NCI-H345 (cell line): ENCODE measurements at places on chromosomes 6 and 20.

GRCh38 chr6:10794239-10794638, 44.1 kb downstream of the MAK start:
- DNase-seq, result no peak

GRCh38 chr6:70527071-70527737, 39.5 kb upstream of the SDHAF4 start:
- no peak for DNase-seq

- DNase-seq, result no peak
Measured at GRCh38 chr20:58843128-58843556, 7.6 kb downstream of the GNAS-AS1 start.

DNA sequence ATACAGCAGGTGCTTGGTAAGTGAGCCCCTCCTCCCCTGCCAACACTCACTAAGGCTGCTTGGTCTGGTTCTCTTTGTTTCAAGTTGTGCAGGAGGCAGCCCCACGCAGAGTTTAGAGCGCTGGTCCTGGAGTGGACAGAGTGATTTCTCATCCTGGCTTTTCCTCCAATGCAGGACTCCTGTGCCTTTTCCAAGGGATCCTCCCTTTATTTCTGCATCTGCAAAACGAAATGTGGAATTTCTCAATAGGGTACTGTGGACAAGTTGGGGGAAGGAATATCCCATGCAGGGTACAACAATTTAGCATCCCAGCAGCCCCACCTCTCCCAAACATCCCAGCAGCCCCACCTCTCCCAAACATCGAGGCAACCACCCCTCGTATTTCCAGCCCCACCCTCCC, 30.6 kb upstream of the CCDC167 start:
- no peak for DNase-seq

DNA sequence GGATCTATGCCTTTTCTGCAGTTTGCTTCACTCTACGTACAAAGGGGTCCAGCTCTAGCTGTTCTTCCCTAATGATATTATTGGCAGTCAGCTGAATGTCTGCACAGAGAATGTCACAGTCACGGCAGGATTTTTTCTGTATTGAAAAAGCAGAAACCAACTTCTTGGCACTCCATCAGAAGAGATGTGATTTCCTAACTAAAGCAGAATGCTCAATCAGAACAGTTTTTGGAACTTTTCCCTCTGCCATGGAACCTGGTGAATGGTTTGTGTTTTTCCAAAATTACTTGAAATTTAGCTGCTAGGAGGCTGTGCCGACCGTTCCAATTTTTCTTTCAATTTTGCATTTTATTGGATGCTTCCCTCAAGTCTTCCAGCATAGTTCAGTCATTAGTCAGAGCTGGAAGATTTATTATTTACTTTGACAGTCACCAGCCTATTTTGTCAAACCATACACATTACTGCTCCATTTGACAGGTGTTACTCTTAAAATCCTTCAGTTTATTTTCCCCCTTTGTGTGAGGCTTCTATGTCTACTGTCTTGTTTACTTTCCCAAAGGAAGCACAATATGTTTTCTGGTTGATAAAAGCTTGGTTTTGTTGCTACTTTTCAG, 259.6 kb upstream of the EPHA7 start:
- DNase-seq, result peak; percentile 26

GRCh38 chr6:1509241-1509640, 100.5 kb upstream of the FOXC1 start:
- DNase-seq, result no peak

- DNase-seq, result no peak
Measured at GRCh38 chr6:61935242-61935846, 350.7 kb downstream of the KHDRBS2 start.

DNA sequence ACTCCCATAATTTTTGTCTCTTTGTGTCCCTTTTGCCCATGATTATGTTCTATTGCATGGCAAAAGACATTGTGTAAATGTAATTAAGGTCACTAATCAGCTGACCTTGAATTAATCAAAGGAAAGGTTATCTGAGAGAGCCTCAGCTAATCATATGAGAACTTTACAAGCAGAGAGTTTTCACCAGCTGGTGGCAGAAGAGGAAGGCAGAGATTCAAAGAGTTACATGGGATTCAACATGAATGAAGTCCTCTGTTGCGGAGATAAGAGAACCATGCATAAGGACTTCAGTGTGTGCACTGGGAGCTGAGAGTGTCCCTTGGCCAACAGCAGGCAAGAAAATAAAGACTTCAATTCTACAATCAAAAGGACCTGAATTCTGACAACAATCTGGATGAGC, 494.1 kb upstream of the ARID1B start:
- no peak for DNase-seq

DNA sequence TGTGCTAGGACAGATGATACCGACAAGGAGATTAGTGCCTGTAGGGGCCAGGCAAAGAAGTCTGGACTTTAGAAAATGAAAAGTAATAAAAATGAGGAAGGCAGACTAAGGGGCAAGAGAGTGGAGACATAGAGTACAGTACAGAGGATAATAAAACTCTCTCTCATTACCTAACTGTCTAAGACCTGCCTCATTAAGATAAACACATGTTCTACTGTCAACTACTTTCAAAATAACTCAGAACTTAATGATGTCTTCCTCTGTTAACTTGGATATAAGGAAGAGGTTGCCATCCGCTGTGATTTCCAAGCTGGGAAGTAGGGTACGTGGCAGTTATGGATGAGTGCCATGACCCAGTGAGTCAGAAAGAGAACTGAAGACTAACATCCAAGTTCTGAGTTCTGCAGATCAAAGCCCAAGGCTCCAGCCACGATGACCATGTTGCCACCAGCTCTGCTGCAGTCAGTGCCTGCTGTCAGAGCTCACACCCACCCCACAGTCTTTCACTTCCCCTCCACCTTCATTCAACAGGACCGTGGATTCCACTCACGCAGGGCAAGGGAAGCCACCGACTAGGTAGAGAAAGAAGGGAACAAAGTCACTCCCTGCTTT, 81.8 kb downstream of the KIF16B start:
- no peak for DNase-seq

DNA sequence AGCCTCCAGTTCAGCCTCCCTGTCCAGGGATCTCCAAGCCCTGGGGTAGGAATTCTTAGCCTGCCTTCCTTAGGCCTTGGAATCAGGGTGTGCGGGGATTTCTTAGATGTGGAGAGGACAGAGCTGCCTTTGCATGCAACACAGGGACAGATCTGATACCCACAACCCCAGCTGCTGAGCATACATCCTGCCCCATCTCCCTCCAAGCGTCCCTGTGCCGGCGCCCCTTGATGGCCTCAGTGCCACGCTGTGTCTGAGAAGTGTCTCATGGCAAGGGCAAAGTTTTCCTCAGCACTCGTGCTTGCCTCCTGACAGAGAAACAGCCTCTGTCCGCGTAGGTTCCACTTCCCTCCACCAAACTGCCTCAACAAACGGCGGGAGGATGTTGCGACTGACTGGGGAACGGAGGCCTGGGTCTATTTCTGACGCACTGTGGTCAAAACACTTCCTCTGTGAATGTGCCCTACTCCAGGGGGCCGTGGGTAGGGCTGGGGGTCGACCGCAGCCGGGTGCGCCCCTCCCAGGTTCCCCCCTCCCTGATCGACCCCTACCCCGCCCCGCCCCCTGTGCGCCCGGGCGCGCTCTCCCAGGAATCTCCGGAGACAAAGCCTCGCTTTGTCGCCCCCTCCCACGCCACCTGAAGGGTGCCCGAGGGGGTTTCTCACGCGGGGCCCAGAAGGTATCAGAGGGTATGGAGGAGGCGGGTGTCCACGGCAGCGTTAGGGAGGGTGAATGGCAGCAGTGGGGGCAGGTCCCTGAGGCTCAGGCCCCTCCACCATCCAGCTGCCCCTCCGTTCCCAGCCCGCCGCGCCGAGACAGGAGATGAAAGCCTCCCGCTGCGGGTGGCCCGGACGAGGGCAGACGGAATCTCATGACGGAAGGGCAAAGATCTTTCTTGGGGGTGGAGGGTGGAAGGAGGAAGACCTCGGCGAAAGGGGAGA, 806 bp downstream of the MICAL1 start:
- DNase-seq, result peak; percentile 41

DNA sequence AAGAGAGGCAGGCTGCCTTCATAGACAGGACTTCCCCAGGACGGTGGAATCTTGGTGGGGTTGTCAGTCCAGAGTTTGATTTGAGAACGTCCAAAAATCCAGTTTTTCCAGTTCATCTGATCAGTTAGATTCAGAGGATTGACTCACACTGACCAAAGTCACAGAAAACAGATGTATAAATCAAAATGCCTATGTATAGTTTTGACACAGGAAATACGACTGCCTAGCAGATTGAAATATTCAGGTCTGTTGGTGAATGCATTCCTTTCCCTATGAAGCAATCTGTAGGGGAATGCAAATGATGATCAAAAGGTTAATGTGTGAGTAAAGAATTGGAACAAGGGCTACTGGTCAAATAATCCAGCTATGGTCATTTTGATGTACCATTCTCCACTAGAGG, 29.7 kb upstream of the GFOD1 start:
- DNase-seq, result no peak

- DNase-seq, result no peak
Measured at GRCh38 chr6:130931683-130932082, 104.5 kb downstream of the SMLR1 start.

DNA sequence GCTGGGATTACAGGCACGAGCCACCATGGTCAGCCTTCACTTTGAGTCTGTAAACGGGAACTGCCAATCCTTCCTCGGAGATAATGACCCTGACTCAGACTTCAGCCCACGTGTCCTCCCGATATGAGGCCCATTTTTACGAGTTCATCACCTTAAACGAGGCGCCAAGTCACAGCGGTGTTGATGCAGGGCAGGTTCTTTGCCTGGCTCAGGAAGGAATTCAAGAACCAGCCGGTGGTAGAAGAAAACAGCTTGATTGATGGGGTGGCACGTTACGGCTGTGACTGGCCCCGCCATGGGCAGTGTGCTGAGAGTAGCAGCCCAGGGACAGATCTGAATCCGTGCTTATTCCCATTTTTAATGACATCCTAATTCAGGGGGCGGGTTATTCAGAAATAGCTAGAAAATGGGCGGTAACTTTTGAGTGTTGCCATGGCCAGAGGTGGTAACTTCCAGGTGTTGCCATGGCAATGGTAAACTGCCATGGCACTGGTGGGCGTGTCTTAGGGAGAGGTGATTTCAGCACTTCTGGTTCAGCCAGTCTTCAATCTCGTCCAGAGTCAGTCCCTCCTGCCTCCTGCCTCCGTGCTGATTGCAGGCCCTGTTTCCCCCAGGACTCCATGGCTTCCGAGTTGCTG, 9.1 kb upstream of the MAP1LC3A start:
- DNase-seq, result no peak

GRCh38 chr6:423055-423798, 31.7 kb downstream of the IRF4 start:
- DNase-seq, result no peak

DNA sequence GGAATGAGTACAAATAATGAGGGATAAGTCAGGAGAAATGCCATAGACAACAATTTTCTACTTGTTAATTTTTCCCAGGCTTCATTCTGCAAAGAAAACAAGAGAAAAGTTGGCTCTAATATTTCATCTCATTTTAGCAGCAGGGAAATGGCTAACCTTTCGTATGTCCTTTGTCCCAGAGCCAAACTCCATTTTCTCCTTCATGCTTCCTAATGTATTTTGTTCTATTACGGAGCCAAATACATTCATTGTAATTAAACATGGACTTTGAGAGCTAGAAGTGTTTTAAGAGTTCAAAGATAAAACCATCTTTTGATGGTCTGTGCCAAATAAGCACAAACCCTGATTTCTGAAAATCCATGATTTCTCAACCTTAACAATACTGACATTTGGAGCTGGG, 136.9 kb downstream of the PTCHD4 start:
- DNase-seq, result no peak

GRCh38 chr6:4762294-4762693, 13.9 kb upstream of the CDYL start:
- DNase-seq, result no peak

DNA sequence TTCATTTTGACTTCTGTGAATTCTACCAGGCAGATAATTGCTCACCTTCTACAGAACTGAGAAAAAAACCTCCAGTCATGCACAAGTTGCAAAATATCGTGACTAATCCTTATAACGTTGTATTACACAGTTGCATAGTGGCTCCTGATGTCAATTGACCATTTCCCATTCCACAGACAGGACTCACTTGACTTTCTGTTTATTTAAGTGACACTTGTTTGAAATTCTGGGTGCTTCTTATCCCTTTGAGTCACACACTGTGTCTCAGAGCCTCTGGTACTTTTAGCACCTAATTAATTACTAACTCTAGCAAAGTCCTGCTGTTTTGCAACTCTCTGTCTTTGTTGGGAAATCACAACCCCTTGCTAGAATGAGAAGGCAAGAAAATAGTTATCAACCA, 16.2 kb upstream of the RSPO3 start:
- DNase-seq, result no peak

GRCh38 chr6:4637691-4638433, 138.3 kb upstream of the CDYL start:
- no peak for DNase-seq

GRCh38 chr6:52568320-52568719, 8.5 kb downstream of the TRAM2 start:
- no peak for DNase-seq

DNA sequence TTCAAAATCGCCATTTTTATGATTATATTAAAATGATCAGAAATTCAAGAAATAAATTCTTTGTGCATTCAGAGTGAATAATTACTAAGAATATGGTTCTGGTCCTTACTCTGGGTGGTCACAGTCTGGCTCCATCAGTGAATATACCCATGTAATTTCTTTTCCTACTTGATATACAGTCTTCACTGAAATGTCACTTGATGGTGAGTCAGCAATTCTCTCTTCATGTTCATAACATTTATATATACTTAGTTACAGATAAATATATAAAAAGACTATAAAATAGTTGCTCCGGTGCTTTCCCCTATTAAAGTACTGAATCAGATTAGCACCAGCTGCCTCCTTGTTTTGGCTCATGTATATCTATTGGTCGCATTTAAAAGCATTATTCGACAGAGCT, 56.4 kb upstream of the MTRF1L start:
- DNase-seq, result no peak

GRCh38 chr6:135951169-135951568, 99.7 kb downstream of the PDE7B start:
- DNase-seq, result no peak

- no peak for DNase-seq
Measured at GRCh38 chr6:167119670-167120582, 3.0 kb upstream of the CCR6 start.

GRCh38 chr6:160742090-160742489, 40.0 kb downstream of the PLG start:
- no peak for DNase-seq

GRCh38 chr6:159094444-159095252, 49.9 kb upstream of the TAGAP start:
- no peak for DNase-seq

DNA sequence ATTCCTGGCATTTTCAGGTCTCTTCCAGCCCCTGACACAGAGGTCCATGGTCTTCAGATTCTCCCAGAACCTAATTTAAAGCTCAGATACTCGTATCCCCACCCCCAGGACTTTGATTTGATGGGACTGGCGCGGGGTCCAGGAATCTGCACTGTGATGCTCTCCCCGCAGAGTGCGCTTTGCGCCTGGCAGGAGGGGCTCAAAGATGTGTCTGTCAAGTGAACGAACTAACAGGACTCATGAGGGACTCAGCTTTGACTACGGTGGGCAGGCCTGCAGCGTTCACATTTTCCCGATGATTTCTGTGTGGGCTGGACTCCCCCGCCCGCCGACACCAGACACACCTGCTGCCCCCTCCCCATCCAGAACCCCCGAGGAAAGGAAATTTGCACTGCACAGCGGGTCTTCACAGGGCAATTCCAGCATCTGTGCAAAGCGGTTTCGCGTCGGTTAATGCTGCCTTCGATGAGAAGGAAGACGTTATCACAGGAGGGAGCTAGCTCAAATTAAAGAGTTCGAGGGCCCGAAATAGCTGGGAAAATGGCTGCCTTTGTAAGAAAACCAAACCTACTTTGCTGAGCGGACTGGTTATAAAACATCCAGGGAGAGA, 90.2 kb downstream of the ZDHHC14 start:
- no peak for DNase-seq
